Left cardiac atrium (tissue), 4 donors: ENCODE measurements at places on chromosomes 16 and 17. TPM values are rescaled to one million over a fixed set of nuclear protein-coding genes. Genes with fewer than 3 reads are reported as not detected.

The CCDC144A gene
- 3.4 TPM for total RNA-seq

The ZDHHC1 gene
- total RNA-seq: 6.8 TPM

The UBE2Z gene
- 51.7 TPM for total RNA-seq

The GSG1L2 gene
- total RNA-seq: not detected

The CDR2L gene
- total RNA-seq: 15.2 TPM
